IPS DF 6.9 (cell line): ENCODE measurements at places on chromosomes 16 and 17.

DNA sequence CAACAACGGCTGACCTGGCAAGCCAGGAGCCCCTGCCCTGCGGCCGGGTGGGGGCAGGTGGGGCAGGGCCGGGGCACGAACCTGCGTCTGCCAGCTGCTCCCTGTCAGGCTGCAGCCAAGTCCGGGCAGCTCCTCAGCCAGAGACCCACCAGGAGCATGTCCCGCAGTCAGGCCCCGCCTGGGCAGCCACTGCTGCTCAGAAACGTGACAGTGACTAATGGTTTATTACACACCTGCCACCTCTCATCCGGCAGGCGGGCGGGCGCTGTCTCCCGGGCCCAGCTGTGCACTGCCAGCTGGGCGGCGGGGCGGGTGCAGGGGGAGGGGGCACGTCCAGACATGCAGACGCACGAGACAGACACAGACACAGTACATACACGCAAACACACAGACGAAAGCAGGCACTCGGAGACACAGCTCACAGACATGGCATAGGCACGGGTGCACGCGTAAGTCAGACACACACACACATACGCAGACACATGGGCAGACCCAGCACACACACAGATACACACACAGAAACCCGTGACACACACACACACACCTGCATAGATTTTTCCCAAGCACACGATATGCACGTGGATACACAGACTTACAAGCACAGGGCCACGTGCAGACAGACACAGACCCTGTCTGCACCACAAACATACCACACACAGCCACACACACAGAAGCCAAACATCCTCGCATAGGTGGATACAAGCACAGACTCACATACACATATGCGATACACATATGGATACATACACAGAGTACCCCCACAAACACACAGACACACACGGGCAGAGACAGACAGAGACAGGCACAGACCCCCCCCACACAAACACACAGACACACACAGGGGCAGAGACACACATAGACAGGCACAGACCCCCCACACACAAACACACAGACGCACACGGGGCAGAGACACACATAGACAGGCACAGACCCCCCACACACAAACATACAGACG lies 248.3 kb upstream of the CIBAR2 start:
- no peak for DNase-seq

GRCh38 chr16:3494386-3494973 lies 809 bp downstream of the C16orf90 start:
- DNase-seq, result no peak

- DNase-seq, result no peak
Observed at GRCh38 chr16:73290258-73290657, 242.3 kb upstream of the ZFHX3 start.

DNA sequence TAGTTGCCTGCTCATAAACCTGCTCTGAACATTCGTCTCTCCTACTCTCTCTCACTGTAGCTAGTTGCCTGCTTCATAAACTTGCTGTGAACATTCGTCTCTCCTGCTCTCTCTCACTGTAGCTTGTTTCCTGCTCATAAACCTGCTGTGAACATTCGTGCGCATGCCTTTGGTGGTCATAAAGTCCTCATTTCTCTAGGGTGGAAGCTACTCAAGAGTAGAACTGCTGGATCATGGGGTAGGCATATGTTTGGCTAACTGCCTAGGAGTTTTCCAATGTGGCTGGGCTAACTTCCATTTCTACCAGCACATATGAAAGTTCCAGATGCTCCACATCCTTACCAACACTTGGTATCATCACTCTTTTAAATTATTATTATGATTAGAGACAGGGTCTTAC lies 174.6 kb upstream of the RPH3AL start:
- no peak for DNase-seq

DNA sequence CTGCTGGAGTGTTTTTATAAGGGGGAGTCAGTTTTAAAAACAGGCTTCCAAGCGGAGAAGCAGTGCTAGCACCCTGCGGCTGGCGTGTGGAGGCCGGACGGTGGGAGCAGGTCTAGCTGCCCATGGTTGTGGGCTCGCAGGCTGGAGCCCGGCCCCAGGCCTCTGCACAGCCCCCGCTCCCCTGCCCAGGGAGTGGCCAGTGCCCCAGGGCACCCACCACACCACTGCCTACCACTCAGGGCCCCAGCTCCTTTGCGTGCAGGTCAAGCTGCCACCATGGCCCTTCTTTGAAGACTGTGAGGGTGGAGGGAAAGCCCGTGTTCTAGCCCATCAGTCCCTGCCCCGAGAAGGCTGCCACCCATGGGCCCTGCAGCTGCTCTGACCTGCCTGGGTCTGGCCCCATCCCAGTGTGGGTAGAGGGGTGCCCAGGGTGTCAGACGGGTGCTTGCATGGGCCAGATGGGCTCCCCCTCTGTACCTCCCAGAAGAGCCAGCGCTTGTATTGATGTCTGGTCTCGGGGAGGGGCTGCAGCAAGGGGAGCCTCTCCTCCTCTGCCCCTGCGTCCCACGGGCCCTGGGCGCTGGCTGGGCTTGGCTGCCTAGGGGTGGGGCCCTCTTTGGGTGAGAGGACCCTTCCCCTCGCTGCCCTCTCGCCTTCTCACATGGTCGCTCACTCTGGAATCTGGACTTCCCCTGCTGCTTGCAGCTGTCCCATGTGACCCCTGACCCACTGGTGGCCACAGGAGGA lies 1.5 kb upstream of the NUDT16L1 start:
- no peak for DNase-seq
